ENCODE measurements at places on chromosomes 1 and 21. TPM values are rescaled to one million over a fixed set of nuclear protein-coding genes. Genes with fewer than 3 reads are reported as not detected.

The RER1 gene
- 57.9 TPM for total RNA-seq

The TMEM240 gene
- total RNA-seq = 8.1 TPM

The GLMN gene
- 12.4 TPM for total RNA-seq

The DFFB gene
- 9.7 TPM for total RNA-seq

DNA sequence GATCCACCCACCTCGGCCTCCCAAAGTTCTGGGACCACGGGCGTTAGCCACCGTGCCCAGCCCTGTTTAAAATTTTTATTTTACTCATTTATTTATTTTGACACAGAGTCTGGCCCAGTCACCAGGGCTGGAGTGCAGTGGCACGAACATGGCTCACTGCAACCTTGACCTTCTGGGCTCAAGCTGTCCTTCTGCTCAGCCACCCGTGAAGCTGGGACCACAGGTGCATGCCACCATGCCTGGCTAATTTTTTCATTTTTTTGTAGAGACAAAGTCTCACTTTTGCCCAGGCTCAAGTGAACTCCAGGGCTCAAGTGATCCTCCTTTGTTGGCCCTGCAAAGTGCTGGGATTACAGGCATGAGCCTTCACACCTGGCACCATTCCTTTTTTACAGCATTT is 27.5 kb upstream of the DNAJC6 start:
- peaks cover 72% of the 10 kb centered on the region for H3K4me1 ChIP-seq
- H3K27me3 ChIP-seq = no peaks in the 10 kb centered on the region
- H3K36me3 ChIP-seq = peaks cover 3% of the 10 kb centered on the region
- no peak for DNase-seq
- H3K4me3 ChIP-seq = no peak overlapping the region
- H3K27ac ChIP-seq = peak overlapping the region; percentile 99

GRCh38 chr1:35717911-35718476 is 690 bp downstream of the C1orf216 start:
- no peaks in the 10 kb centered on the region for H3K36me3 ChIP-seq
- peaks cover 14% of the 10 kb centered on the region for H3K27me3 ChIP-seq
- H3K4me3 ChIP-seq = peak overlapping the region; percentile 36
- no peak overlapping the region for H3K27ac ChIP-seq

- no peaks in the 10 kb centered on the region for H3K36me3 ChIP-seq
- no peak overlapping the region for H3K4me3 ChIP-seq
- no peak for DNase-seq
- H3K4me1 ChIP-seq = no peaks in the 10 kb centered on the region
- no peak overlapping the region for H3K27ac ChIP-seq
These were observed 66.1 kb downstream of the HTR6 start for GRCh38 chr1:19730793-19731192.

DNA sequence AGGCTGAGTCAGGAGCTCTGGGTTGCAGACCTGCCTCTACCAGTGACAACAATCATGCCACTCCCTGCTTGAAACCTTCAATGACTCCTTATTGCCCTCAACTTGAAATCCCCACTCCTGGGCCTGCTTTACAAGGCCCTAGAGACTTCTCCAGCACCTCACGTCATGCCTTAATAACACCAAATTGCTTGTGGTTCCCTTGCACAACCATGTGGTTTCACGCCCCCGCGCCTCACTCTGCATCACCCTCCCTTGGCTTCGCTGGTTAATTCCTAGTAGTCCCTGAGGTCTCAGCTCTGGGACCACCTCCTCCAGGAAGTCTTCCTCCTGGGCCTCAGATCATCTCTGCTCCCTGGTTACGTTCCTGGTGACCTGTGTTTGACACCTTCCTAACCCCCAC is 33.0 kb downstream of the EPHA2 start:
- H3K27ac ChIP-seq = no peak overlapping the region
- no peak overlapping the region for H3K4me3 ChIP-seq
- no peak for DNase-seq
- peaks cover 4% of the 10 kb centered on the region for H3K36me3 ChIP-seq
- H3K4me1 ChIP-seq = no peaks in the 10 kb centered on the region

DNA sequence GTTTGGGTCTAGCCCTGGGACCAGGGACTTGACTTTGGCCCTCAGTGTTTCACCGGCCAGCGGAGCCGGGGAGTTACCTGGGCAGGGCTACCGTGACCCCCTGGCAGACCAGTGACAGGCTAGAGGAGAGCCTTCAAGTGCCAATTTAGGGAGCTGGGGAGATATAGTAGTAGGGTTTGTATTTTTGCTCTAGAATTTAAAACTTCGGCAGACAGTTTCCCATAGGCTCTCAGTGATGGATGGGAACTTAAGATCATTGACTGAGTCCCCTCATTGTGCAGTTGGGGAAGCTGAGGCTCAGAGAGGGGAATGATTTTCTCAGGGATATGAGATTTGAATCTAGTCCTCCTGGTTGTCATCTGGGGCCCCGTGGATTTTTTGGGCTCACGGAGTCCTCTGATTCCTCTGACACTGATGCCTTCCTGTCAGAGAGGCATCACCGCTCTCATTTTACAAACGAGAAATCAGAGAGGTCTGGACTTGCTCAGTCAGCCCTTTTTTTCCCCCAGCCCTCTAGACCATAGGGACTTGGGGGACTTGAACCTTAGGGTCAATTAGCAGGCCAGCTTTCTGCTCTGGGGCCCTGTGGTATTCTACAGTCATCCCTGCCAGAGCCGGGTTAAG is 58.3 kb upstream of the ACOT11 start:
- peaks cover 26% of the 10 kb centered on the region for H3K4me1 ChIP-seq
- no peaks in the 10 kb centered on the region for H3K27me3 ChIP-seq
- H3K4me3 ChIP-seq = no peak overlapping the region
- H3K36me3 ChIP-seq = no peaks in the 10 kb centered on the region

Data from cardiac muscle cell (in vitro differentiated cells and primary cell).